Jurkat, Clone E6-1 (cell line): ENCODE measurements at places on chromosomes 7 and 10.

DNA sequence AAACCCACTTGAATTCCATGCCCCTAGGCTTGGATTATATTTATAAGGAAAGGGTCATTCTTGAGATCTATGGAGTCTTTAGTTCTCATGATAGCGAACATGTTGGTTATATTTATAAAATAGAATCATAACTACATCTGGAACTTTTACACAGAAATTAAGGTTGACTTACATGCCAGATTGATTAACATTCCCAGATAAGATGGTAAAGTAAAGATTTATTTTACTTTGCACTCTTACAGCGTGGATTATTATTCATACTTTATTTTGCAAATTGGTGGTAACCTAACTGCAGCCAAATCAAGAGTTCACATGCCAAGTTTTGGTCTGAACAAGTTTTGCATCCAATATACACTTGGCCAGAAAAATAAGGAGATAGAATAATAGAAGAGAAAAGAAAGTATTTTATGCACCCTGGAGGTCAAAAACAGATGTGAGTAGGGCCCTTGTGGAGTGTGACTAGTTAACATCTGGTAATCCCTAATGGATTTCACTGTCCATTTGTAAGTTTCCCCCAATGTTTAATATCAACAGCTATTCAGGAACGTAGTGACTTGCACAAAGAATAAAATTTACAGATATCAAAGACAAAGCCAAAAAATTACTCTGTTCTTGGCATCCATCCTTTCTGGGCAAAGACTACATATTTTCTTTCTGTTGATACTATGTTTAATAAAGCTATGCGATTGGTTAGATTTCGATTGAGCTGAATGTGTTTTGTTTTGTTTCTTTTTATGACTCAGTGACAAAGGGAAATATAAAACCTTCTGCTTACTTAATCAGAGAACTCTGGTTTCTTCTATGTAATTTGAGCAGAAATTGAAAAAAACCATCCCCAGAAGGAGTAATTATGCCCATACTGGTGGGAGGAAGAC is 10.1 kb upstream of the TMEM26 start:
- DNase-seq: no peak

DNA sequence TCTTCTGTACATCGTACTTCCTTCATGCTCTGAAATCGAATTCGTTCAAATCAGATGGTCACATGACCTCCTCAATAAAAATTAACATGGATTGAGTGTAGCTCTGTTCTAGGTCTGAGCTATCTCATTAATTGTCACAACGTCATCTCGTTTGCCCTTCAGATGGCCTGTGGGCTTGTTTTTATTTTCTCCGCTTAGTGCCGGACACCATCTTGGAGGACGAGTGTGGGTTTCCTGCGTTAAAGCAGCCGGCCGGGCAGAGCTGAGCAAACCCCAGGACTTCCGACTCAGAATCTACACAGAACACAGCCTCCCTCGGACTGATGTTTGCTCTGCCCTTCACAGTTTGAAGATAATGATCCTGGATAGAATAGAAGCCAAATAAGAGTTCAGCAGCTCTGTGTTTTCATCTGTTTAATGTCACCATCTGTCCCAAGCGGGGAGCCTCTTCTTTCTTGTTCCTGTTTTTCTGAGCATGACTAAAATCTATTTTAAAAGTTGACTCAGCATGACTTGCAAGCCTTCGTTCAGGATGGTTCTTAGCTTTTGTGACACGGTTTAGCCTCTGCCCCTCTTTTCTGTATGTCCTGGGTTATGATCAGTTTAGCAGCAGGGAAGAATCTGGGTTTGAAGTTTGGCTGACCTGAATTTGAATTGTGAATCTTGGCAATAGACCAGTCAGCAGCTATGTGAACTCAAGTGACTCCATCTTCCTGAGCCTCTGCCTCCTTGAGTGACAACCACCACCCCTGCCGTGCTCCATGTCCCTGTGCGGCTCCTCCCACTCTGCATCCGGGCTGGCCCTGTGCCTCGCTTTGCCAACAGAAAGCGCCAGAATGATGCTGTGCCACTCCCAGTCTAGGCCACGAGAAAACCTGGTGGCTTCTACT is 30.6 kb upstream of the GALNTL5 start:
- DNase-seq: no peak

DNA sequence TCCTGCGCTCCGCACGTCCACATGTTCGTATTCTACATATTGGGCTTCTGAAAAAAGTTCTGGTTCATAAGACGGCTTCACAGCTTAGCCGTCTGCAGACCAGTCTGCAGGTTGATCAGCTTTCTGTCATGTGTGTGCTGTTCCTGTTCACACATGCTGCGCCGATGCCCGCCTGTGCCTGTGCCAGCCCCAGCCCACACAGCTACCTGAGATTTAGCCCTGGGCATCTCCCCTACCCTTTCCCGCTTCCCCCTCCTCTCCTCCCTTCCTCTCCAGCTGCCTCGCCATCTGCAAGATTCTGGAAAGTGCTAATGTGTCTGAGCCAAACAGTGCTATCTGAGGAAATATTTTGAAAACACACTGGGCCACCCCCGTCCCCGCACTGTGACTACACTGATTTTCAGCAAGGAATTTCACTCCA is 7.1 kb downstream of the CHST3 start:
- no peak for DNase-seq

DNA sequence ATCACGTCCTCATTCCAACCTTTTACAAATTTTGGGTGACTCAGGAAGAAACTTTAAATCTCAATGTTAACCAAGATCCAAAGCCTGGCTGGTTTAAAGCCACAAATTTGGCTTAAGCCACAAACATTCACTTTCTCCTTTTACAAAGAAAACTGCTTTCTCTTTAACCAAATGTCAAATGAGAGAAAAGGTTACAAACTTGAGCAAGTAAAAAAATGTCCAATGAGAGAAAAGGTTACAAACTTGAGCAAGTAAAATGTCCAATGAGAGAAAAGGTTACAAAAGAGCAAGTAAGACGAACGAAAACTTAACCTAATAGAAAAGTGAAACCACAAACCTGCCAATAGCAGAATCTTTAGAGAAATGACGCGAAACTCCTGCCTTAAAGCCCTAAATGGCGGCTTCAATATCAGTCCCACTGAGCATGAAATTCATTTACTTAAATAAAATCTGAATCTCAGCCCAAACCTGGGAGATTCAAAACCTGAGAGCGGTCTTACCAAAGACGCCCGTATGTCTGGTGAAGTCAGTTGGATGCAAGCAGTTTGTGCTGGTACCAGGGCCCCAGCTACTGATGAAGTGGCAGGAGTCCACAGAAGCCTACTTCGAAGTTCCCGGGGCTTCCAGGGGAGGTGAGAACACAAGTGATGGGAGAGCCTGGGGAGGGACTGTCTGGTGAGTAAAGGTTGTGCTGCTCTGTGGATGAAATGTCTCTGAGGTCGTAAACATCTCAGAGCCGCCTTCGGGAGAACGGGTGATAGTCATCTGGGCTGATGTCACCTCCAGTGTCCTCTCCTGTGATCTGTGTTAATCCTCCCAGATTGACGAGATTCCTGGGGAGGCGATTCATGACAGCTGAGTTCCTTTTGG is 74.6 kb downstream of the PAXIP1 start:
- DNase-seq: peak; percentile 99

- DNase-seq: no peak
Measured at GRCh38 chr7:84998665-84999064, 188.2 kb downstream of the SEMA3D start.

DNA sequence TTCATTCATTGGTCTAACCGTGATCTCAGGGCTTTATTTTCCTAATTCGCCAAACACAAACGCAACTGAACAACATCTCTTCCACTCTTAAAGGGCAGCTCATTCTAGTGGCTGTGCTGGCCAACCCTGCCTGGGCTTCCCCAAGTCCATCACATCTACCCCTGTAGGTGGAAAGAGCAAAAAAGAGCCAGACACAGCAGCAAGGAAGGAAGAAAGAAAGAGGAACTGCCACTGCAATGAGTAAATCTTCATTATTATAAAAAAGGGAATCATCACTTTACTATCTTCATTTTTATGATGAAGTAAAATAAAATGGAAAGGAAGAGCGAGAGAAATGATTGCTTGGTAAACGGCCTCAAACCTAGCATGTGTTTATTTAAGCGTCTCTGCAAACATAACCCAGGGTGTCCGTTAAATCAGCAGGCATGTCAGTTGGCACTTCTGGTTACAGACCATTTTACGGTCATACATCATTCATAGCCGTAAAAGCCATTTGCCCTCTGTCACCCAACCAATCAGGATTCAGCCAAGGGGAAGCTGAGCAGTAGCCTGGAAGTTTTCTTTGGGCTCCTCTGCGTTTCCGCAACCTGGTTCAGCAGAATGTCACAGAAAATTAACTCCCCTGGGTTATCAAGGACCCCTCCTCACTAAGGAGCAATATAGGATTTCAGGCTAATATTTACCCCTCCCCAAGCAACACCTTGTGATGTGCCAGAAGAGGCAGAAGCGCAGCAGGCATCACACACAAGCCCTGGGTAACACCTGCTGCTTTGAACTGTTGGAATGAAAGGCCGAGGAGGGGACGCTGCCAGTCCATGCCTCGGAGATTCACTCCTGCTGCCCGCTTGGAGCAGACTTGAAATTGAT is 234.0 kb downstream of the SNX10 start:
- DNase-seq: no peak

GRCh38 chr7:67878808-67879207 is 882.2 kb downstream of the TYW1 start:
- no peak for DNase-seq

DNA sequence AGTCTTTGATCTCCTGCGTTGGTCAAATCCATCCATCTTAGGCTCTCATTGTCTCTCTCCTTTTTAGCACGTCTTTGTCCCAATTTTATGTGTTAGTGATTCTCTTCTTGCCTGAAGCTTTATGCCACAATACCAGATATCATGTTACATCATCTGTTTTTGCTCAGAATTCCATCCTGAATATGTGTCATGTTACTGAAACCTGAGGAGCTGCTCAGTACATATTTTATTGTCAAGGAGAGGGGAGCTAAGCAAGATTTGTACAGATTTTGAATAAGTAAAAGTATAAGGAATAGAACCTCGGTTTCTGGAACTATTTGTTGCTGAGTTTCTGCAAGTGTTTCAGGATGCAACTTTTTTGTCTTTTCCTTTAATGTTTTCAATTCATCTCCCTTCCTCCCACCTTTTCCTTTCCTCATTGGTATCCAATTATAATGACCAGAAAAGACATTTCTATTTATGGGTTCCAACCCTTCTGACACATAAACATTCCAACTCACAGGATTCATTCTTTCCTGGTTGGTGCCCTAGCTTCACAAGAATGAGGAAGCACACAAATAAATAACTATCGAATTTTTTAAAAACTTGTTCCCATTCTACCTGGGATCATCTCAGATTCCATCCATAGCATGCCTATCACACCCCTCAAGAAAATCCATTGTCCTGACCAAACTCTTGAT is 291.8 kb downstream of the CRPPA start:
- no peak for DNase-seq

- no peak for DNase-seq
Measured at GRCh38 chr7:24885716-24886115, 94.3 kb downstream of the OSBPL3 start.

DNA sequence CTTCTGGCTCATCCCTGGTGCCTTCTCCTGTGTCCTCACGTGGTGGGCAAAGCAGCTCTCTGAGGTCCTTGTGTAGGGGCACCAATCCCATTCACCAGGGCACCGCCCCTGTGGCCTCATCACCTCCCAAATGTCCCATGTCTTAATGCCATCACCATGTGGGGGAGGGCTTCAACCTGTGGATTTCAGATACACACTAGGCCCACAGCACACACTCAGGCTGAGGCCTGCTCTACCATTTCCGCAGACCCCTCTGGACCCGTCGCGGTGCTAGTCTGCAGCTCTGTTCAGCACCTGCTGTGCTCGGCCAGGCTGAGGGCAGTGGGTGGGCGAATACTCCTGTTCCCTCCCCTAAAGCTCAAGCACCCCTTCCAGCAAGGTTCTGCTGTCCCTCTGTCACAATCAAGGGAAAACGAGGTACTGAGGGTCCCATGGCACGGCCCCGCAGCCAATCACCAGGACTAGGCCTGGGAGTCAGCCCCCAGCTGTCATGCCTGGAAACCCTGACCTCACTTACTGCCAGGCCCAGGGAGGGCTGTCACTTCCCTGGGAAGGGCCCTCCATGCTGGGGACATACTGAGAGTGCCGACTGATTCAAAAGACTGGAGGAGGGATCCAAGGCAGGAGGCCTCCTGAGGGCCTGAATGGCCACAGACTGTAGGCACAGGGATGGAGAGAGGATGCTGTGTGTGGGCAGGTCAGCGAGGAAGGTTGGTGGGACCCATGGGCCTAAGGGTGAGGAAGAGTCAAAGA is 123.8 kb upstream of the RET start:
- DNase-seq: no peak

DNA sequence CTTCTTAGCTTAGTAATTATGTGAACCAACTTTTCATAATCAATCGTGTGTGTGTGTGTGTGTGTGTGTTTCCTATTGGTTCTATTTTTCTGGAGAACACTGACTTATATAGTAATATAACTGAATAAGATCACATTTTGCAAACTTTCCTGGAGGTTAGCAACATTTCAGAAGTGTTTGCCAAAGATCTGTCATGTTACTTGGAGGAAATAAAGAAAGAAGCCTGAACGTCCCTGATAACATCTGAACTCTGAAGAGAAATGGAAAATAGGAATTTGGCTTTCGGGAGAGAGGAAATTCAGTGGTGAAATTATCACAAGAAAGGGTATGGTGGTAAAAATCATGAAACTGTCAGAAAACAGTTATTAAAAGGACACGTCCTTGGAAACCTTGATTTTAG is 984.4 kb upstream of the AUTS2 start:
- no peak for DNase-seq

- DNase-seq: no peak
Measured at GRCh38 chr7:132638000-132638399, 61.7 kb upstream of the PLXNA4 start.

DNA sequence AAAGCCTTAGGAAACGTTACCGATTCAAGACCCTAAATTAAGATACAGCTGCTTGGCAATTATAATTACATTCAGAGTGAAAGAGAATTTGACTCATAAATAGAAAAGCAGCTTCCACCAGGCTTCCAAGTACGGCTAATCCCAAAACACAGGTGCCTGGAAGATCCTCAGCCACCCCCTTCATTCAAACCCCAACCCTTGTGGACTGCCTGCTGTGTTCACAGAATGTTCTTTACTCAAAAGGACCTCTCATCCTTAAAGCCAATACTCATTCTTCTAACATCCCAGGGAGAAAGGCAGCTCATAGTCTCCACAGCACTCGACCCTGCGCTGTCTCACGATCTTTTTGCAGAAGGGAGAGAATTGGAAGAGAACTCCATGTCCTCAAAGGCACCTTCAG is 32.9 kb downstream of the RNF32 start:
- no peak for DNase-seq
